Stimulated activated CD4-positive, alpha-beta T cell treated with anti-CD3 and anti-CD28 coated beads, TNF-alpha, amount 100 ng/mL, for 1 hour (primary cell): ENCODE measurements at places on chromosomes 6 and 20.

DNA sequence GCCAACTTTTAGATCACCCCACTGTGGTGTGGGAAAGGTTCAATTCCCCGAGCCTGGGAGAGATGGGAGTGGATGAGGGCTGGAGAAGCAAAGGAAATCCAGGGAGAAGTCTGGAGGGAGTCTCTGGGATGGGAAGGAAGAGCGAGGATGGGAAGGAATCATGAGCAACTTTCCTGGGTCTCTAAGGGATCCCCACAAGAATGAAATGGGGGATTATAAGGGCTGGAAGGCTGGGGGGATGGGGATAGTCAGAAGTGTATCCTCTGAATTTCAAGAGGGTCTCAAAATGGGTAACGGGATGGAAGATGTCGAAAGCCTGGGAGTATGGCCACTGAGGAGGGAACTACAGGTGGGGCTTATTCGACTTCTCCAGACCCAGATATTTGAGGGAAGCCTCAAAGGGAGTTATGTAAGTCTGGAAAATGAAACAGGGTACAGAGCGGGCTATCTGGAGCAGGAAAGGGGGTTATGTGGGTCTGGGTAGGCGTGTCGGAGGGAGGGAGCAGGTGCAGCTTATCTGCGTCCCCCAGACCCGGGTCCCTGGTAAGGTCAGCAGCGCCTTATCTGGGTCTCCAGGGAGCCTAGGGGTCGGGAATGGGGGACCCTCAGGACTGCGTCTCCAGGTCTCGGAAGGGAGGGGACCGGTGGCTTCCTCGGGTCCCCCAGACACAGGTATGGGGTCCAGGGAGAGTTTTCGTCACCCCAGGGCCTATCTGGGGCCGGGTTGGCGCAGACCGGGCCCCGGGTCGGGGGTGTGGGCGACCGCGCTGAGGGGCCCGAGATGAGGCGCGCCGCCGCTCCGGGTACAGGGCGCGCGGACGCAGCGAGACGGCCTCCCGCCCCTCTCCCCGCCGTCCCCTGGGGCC is 550 bp downstream of the PLAGL2 start:
- DNase-seq: no peak

- DNase-seq: no peak
Observed at GRCh38 chr6:161033667-161034066, 42.1 kb downstream of the MAP3K4 start.

DNA sequence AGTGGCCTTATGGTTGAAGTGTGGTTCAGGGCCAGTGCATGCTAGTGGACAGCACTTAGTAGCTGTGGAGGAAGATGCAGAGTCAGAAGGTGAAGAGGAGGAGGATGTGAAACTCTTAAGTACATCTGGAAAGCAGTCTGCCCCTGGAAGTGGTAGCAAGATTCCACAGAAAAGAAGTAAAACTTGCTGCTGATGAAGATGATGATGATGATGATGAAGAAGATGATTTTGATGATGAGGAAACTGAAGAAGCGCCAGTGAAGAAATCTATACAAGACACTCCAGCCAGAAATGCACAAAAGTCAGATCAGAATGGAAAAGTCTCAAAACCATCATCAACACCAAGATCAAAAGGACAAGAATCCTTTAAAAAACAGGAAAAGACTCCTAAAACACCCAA is 28.9 kb downstream of the MDFI start:
- no peak for DNase-seq

GRCh38 chr6:13272131-13273046 is 55.9 kb downstream of the TBC1D7 start:
- no peak for DNase-seq
